ENCODE measurements at places on chromosomes 1 and 21. TPM values are rescaled to one million over a fixed set of nuclear protein-coding genes. Genes with fewer than 3 reads are reported as not detected.

KRTAP22-2 gene
- total RNA-seq, result not detected

CELF3 gene
- not detected for total RNA-seq

KLF17 gene
- total RNA-seq, result not detected

PRR9 gene
- total RNA-seq, result not detected

MYOC gene
- not detected for total RNA-seq

HSF2BP gene
- 5.8 TPM for total RNA-seq

CADM3 gene
- not detected for total RNA-seq

CDK11B gene
- 5.0 TPM for total RNA-seq
